ENCODE measurements at places on chromosomes 1 and 21. TPM values are rescaled to one million over a fixed set of nuclear protein-coding genes. Genes with fewer than 3 reads are reported as not detected.

Gene KCNJ9
- not detected for total RNA-seq

Gene LORICRIN
- not detected for total RNA-seq

Gene GLMN
- 11.7 TPM for total RNA-seq

Gene LCE2B
- total RNA-seq = not detected

Gene CELSR2
- total RNA-seq = 4.3 TPM

Gene RASSF5
- 1.1 TPM for total RNA-seq

Gene PEX19
- 31.4 TPM for total RNA-seq

All from glomerular endothelial cell (primary cell).